T-helper 17 cell (primary cell): ENCODE measurements at places on chromosomes 3 and 15.

DNA sequence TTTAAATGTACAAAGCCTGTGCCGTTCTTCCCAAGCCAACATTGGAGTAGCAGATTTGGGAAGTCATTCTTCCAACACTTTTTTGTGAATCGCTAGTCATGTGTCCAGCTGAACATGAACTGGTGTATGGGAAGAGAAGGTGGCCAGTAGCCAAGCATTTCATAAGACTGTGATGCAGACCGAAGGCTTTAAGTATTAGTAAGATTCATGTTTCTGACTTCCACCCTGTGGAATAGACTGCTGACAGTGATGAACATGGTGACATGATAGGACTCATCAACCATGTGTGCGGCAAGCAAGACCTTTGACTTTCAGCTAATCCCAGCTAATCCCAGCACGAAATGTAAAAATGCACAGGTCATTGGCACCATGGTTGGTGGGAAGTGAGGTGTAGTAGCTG is 48.3 kb upstream of the THSD4 start:
- DNase-seq: no peak

- no peak for DNase-seq
These were observed 22.1 kb upstream of the TJP1 start for GRCh38 chr15:29844290-29844903.

DNA sequence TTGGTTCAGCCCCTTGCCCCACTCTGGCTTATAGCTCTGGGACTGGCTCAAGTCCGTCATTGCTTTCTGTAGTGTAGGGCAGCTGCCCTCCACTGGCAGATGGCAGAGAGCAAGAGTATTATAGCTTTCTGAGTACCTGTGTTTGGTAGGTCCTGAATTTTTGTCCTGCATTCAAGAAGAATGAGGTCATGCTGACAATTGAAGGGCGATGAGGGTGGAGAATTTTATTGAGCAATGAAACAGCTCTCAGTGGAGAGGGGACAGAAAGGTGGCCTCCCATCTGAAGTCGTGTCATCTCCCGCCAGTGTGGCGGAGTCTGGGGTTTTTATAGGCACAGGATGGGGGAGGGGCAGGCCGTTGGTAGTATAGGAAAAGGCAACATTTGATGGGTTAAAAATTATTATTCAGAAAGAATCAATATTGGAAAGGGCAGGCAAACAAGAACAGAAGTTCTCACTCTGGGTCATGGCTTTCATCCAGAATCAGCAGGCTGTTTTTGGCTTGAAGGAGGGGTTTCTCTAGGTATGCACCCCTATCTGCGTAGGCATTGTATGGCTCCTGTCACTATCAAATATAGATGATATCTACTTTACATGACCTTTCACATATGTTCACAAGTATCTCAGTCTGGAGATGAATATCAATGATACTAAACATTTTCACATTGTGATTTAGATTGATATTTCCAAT is 1239.7 kb upstream of the ALCAM start:
- no peak for DNase-seq

- peak; percentile 70 for DNase-seq
These were observed 1.4 kb upstream of the RAP2B start for GRCh38 chr3:153160451-153161137.

GRCh38 chr3:120355486-120355885 is 6.3 kb upstream of the LRRC58 start:
- no peak for DNase-seq

DNA sequence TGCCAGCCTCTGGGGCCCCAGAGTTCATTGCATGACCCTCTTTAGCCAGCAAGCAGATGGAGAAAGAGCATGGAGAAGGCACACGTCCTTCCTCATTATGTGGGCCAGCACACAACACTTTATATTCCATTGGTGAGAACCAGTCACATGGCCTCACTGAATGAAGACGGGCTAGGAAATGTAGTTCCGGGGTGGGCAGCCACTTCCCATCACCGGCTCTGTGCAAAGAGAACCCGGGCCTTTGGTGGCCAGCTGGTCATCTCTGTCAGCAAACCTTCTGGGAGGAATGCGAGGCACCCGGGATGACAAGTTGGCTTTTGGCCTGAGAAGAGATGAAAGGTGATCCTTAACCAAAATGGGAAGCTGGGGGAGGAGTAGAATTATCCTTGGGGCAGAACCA is 90.2 kb upstream of the VGLL4 start:
- no peak for DNase-seq

GRCh38 chr3:122803977-122804376 is 9.1 kb downstream of the SLC49A4 start:
- no peak for DNase-seq

DNA sequence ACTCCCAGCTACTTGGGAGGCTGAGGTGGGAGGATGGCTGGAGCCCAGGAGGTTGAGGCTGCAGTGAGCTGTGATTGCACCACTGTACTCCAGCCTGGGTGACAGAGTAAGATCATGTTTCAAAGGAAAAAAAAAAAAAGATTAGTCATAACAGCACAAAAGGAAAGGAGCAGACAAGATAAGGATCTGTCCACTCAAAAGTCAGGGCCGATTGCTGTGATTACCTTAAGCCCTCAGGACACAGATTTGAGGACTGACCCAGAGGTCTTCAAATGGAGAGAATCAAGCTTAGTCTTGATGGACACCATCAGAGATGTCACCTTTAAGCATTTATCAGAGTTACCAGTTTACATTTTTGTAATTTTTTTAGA is 23.9 kb upstream of the HEG1 start:
- DNase-seq: no peak

DNA sequence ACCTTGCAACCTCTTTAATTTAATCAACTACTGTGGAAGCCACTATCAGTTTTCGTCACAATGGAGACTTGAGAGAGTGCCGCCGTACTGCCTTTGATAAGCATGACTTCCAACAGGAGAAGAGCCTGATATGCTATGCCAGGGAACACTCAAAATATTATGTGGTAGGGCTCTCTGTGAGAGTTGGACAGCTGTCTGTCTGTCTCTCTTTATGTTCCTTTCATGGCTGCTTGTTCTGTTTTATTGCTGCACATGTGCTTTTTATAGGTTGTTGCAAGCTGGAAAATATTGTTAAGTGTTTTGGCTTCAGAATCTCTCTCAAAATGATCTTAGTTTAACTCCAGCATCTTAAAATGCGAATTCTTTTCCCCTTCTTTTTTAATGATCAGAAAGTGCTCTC is 249.4 kb upstream of the RARB start:
- no peak for DNase-seq

GRCh38 chr15:80180468-80180867 is 27.7 kb downstream of the FAH start:
- no peak for DNase-seq

- DNase-seq: no peak
These were observed 166.3 kb downstream of the DOCK3 start for GRCh38 chr3:50840983-50841489.

GRCh38 chr3:196889844-196890708 is 22.4 kb downstream of the SENP5 start:
- DNase-seq: no peak

GRCh38 chr3:25510797-25511196 is 82.7 kb downstream of the RARB start:
- DNase-seq: no peak

DNA sequence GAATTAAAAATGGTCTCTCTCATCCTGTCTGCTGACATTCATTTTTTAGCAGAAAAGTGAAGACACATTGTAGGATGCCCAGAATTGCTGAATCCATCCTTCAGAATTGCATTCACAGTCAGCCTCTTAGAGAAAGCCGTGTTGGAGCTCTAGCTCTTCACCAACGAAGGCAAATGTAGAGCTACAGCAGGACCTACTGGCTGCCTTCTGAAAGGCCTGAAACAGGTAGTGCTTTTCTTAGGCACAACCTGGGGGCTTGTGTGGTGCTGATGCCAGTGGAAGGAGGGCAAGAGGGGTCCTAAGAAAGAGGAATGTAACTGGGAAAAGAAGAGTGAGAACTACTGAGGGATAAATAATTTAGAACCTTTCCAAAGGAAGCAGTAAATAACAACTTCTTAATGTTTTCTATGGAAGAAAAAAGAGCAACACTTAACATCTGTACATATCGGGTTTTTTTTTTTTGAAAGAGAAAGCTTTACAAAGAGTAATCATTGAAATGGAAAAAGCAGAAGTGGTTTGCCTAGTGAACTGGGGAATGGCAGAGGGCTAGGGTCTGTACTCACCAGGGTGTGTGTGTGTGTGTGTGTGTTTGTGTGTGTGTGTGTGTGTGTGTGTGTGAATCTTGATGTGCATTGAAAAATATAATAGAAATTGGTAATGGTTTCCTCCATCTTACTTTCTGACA is 297.8 kb downstream of the SATB1 start:
- DNase-seq: no peak
